Cardiac septum (tissue), 1 donor: ENCODE measurements at places on chromosomes 1 and 21. TPM values are rescaled to one million over a fixed set of nuclear protein-coding genes. Genes with fewer than 3 reads are reported as not detected.

HENMT1 gene
- total RNA-seq, result 1.1 TPM

DNA sequence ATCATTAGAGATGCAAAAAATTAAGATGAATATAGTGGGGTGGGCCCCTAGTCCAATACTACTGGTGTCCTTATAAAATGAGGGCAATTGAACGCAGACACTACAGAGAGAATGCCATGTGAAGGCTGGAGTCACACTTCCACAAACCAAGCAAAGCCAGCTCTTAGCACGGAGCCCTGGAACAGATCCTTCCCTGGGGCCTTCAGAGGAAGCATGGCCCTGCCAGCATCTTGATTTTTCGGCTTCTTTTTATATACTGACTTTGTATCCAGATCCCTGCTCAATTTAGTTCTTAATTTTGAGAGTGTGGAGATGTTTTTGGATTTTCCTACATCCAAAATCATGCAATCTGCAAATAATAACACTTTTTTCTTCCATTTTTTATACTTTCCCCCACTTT lies 10.2 kb upstream of the KIAA1614 start:
- DNase-seq, result no peak

DNA sequence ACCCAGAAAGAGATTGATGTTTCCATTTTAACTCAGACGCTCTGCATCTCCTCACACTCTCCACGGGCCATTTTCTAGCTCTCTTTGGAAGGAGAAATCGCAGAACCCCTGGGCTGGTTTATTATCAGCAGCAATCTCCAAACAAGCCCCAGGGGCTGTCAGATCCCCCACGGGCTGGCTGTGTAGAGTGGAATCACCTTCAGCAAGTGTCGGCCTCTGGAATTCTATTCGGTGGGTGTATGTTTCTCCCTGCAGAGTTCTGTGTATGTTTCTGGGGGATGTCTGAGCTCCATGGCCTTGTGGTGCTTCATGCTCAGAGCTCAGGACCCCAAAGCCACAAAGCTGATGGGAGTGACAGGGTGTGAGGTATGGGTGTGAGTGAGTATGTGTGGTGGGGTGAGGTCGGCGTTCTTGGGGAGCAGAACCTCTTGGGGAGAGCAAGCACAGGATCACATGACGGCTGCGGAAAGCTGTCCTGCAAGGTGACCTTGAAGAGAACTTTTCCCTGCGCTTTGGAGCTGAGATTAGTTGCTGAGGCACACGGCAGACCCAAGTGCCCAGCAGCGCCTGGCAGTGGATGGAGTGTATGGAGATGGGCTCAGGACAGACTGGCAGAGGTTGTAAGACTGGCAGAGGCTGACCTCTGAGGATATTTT lies 489 bp downstream of the ACOT11 start:
- DNase-seq, result peak; percentile 77

DNA sequence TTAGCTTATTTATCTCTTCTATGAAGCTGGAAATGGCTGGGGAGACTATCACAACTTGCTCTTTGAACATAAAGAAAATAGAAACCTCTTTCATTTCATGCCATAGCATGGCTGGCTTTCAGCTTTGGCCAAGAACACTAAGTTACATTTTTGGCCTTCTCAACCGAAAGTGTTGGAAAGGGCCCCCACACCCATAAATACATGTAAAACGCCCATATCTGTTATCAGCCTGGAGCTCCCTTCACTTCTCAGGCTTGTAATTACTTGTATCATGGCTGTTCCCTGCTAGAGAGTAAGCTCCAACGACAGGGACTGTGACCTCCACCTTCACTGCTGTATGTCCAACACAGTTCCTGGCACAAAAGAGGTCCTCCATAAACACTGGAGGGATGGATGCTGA lies 12.7 kb upstream of the EIF4G3 start:
- DNase-seq, result no peak

GRCh38 chr1:151047591-151047924 lies at the start of gene C1orf56:
Gene C1orf56 (plus strand): TSS chr1:151047751. CDS start chr1:151047848, 97 bp downstream.
- DNase-seq, result peak; percentile 90

- no peak for DNase-seq
These were observed at the start of gene TMEM269 for GRCh38 chr1:42784946-42785693. Gene TMEM269 (plus strand): TSS chr1:42784991. CDS start chr1:42789894, 4,903 bp downstream.

COL6A1 gene
- total RNA-seq, result 140 TPM

- DNase-seq, result no peak
These were observed 19.6 kb upstream of the EPHA8 start for GRCh38 chr1:22543679-22544078.

FCRL4 gene
- not detected for total RNA-seq

TMEM51 gene
- total RNA-seq, result 2.8 TPM

DNA sequence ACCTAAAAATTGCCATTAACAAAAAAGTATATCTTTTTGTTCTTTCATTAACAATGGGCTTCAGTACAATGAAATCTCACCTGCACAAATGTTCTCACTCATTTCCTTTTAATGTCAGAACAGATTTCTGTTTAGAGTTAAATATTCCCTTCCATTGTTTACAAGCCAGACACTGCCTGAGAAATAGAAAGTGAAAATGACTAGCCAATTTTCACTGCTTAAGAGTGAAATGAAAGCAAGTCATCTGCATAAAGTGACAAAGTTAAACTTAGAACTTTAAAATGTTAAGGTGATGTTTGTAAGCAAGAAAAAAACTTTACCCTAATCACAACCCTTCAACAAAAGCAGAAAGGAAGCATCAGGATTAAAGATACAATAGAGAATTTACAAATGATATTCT lies 27.5 kb downstream of the COA6 start:
- DNase-seq, result no peak

AHDC1 gene
- 57.7 TPM for total RNA-seq

- DNase-seq, result no peak
These were observed 35.9 kb downstream of the CSF1 start for GRCh38 chr1:109946511-109946910.

DNA sequence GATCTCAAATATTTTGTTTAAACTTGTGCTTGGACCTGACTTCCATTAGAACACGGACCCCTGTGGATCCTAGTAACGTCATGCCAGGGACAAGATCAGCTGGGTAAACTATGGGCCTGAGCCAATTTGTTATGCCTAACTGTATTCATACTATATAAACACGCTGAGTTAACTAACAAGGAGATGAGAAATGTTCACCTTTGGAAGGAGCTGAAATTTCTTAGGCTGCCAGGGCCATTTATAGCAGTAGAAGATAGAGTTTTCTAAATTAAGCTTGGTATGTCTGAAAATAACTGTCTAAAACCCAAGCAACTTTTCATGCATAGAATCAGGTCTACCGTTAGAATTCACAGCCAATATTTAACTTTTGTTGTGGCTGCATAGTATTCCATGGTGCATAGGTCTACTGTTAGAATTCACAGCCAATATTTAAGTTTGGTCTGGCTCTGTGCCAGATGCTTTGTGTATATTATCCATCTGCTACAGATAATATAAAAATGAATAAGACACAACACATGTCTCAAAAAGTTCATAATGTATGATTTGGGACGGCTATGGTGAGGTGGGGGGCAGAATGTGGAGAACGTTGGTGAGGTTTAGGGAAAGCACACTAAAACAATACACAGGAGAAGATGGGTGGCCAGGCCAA lies 61.5 kb downstream of the NMNAT2 start:
- DNase-seq, result no peak

DNA sequence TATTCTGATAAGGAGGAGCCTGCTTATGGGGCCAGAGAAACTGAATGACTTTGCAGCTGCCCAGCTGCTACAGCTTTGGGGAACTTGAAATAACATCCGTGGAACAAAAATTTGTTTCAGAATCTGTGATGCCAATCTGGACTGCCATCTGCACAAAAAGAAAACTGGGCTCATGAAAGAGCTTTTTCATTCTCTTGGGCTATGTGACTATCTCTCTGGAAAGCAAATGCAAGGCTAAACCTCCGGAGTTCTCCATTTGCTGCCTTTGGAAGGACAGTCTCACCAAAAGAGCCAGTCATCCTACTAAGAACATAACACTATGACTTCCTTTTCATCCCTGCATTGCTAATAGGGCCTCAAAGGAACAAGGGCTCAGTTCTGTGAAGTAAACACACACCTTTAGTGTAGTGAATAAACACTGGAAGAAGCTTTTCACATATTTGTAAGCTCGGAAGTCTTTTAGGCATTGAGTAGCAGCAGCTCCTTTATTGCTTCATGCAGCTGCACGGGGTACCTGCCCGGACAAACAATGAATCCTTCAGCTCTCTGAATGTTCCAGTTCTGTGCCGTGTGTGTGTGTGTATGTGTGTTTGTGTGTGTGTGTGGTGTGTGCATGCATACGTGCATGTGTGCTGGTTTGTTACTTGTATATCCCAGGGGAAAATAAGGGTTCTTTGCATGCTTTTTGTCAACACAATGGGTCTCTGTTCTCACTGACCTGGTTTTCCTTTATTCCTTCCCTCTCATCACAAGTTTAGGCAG lies 255.5 kb upstream of the SGIP1 start:
- no peak for DNase-seq

DNA sequence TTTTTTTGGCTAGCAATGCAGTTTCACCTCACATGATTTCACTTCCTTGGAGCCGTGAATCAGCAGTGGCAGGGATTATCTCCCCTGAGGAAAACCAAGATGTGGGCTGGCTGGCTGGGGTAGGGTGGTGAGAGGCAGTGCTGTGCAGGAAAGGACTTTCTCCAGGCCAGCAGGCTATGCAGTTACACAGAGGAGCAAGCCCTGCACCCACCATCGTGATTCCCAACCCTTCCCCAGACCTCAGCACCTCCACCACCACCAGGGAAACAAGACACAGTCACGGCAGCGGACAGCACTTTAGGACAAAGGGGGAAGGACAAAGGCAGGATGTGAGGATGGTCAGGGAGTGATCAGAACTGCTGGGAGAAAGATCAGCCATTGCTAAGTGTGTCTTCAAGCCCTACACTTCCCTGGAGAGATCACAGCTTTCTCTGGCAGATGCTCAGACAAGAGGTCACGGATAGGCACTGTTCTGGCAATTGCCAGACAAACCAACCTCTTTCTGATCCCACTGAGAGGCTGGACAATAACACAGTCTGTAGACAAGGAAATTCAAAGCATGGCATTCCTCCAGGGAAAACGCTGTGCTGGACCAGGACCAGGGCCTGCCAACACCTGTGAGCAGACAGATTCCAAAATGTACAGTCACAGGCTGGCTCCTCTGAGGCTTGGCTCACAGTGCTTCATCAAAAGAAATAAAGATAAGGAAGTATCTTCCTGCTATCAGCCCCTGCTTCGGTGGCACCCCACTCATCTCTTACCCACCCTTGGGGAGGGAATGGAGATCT lies 509.4 kb downstream of the SMYD3 start:
- DNase-seq, result no peak

- DNase-seq, result no peak
These were observed 6.7 kb upstream of the SMYD3 start for GRCh38 chr1:246513619-246514343.

DNA sequence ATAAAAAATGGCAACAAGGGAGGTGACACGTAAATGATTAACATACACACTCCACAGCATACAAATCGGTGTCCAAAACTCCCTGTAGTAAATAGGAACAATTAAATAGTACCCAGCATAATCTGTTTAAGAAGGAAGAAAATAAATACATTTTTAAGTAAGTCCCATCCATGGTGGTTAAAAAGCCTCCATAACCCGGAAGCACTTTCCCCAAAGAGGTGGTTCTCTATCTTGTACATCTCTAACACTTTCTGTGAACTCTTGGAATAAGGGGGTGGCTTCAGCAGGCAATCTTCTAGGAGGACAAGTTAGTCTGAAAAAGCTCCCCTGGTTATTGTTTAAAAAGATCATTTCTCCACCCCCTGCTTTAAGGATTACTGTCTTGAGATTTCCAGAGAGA lies 76.9 kb downstream of the PTPN14 start:
- DNase-seq, result no peak

ETNK2 gene
- 1.9 TPM for total RNA-seq

WDR3 gene
- total RNA-seq, result 14.5 TPM

DNA sequence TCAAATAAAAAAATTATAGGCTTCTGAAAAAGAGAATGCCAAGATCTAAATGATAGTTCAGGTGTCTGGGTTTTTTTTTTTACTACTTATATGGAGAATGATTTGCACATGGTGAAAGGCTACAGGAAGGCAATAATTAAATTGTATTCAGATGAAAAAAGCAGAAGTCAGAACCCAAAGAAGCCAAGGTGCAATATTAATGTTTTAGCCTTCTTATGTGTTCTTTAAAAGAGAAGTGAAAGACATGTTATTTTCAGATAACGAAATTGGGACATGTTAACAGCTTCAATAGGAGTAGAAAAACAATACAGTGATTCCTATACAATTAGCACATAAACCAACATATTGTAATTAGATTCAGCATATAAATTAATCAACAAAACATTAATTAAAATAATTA lies 452.9 kb upstream of the PRMT6 start:
- DNase-seq, result no peak

MX2 gene
- 5.0 TPM for total RNA-seq

GBP6 gene
- not detected for total RNA-seq

HES3 gene
- total RNA-seq, result not detected
